ENCODE measurements at places on chromosomes 12 and 14.

GRCh38 chr12:132236930-132237771 is 92.2 kb downstream of the GALNT9 start:
- no peak overlapping the region for H3K27ac ChIP-seq
- H3K4me1 ChIP-seq = no peaks in the 10 kb centered on the region
- no peak overlapping the region for H3K4me3 ChIP-seq

DNA sequence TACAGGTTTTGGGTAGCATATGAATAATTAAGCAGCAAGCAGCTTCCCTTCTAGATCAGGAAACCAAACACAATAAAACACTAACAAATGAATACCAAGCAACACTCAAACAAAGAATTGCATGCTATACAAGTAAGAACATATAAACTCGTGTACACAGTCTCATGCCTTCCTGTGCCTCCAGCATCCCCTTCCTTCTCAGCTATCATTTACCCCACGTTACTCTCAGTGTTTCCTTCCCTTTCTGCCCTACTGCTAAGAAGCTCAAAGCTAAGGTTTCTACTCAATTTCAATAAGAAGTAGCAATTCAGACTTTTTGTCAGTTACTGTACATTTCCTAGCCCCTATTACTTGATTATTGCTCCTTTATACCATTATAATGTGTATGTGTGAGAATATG is 81.0 kb downstream of the DUSP16 start:
- peaks cover 20% of the 10 kb centered on the region for H3K36me3 ChIP-seq
- no peaks in the 10 kb centered on the region for H3K4me1 ChIP-seq
- no peaks in the 10 kb centered on the region for H3K27me3 ChIP-seq
- no peak for DNase-seq
- no peak overlapping the region for H3K27ac ChIP-seq

GRCh38 chr12:109795023-109795422 is 38.2 kb downstream of the TRPV4 start:
- peaks cover 3% of the 10 kb centered on the region for H3K4me1 ChIP-seq
- H3K36me3 ChIP-seq = no peaks in the 10 kb centered on the region
- H3K4me3 ChIP-seq = no peak overlapping the region
- H3K27me3 ChIP-seq = no peaks in the 10 kb centered on the region
- DNase-seq = peak; percentile 30
- no peak overlapping the region for H3K27ac ChIP-seq

DNA sequence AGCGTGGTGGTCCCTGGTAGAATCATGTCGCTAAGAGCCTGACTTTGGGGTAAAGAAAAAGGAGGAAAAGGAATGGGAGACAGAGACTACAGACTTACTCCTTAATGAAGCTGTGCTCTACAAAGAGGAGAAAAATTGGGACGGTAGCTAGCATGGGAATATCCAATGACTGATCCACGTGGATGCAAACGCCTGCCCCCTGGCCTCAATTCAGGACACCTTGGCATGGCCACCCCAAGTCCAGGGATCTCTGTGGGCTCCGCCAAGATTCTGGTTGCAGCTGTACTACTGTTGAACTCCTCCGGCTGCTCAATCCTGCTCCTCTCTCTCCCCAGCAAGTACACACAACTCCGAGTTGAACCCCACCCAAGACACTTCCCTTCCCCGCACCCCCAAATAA is 70.5 kb upstream of the DIO3 start:
- H3K27ac ChIP-seq = no peak overlapping the region
- no peak for DNase-seq
- H3K36me3 ChIP-seq = no peaks in the 10 kb centered on the region
- H3K27me3 ChIP-seq = no peaks in the 10 kb centered on the region

DNA sequence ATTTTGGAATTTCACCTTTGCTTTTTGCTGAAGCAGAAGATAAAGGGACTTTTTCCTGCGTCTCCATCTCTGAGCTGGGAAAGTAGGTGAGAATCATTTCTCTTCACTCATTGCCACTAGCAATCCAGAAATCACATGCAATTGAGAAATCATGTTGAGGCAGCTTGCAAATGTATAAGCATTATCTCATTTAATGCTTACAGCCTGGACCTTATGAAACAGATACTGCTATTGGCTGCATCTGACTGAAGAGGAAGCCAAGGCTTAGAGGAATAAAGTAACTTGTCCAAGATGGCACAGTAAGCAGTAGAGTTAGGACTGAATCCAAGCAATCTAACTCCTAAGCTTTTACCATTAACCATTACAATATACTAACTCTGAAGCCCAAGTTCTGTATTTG is 122.4 kb downstream of the FIGNL2 start:
- DNase-seq = no peak
- no peak overlapping the region for H3K27ac ChIP-seq
- H3K4me3 ChIP-seq = no peak overlapping the region
- no peaks in the 10 kb centered on the region for H3K36me3 ChIP-seq

DNA sequence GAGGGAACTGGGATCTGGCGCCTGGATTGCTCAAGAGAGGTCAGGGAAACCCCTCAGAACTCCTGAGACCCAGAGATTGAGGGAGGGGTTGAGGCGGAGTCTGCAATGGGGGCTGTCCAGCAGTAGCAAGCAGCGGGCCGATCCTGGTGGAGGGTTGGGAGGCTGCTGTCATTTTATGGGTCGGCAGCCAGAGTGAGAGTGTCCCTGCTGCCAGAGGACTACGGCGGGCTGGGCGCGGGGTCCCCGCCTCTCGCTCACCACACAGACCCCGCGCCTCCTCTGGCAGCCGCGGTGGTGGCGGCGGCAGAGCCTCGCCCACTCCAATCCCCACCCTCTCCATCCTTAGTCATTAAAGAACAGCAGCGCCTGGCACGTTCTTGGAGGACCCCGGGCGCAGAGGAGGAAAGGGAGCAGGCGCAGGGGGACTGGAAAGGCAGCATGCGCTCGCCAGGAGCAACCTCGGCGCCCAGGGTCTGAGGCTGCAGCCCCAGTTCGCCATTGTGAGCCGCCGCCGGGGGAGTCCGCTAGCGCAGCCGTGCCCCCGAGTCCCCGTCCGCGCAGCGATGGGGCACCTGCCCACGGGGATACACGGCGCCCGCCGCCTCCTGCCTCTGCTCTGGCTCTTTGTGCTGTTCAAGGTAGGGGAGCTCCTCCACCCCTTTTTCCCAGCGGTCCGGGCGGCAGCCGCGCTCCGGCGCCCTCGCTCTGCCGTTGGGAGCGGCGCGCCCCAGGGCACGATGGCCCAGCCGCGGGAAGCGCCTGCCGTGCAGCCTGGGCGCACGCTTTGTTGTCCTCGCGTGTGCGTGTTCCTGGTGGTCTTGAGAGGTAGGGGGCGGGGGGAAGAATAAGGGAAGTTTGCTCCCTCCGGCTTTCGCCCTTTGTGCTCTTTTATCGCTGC is at the start of gene PTPRO:
TSS of gene PTPRO (plus strand) at position 345 of the 898 bp plus-strand sequence.
- H3K27ac ChIP-seq = no peak within 1 kb of the TSS
- H3K4me3 ChIP-seq = peak within 1 kb of the TSS; percentile 58
- DNase-seq = peak; percentile 6
- H3K36me3 ChIP-seq = no peaks in the 10 kb centered on the region

GRCh38 chr14:68563251-68564131 is 229.4 kb downstream of the ZFP36L1 start:
- H3K27ac ChIP-seq = no peak overlapping the region
- no peaks in the 10 kb centered on the region for H3K27me3 ChIP-seq
- H3K4me3 ChIP-seq = no peak overlapping the region
- no peaks in the 10 kb centered on the region for H3K36me3 ChIP-seq

Data from astrocyte (in vitro differentiated cells and primary cell).